Activated CD8-positive, alpha-beta memory T cell treated with anti-CD3 and anti-CD28 coated beads for 36 hours (primary cell): ENCODE measurements at places on chromosomes 12 and 14. TPM values are rescaled to one million over a fixed set of nuclear protein-coding genes. Genes with fewer than 3 reads are reported as not detected.

Gene PELI2
- 2.9 TPM for total RNA-seq

Gene ZNF891
- total RNA-seq: 2.0 TPM

Gene RHOJ
- total RNA-seq: not detected

Gene INSM2
- not detected for total RNA-seq

Gene PLEKHG7
- total RNA-seq: not detected

Gene HPD
- total RNA-seq: not detected

Gene LRP1
- total RNA-seq: 0.57 TPM

Gene SRSF5
- total RNA-seq: 255 TPM
